ENCODE measurements at places on chromosomes 2 and 18.

DNA sequence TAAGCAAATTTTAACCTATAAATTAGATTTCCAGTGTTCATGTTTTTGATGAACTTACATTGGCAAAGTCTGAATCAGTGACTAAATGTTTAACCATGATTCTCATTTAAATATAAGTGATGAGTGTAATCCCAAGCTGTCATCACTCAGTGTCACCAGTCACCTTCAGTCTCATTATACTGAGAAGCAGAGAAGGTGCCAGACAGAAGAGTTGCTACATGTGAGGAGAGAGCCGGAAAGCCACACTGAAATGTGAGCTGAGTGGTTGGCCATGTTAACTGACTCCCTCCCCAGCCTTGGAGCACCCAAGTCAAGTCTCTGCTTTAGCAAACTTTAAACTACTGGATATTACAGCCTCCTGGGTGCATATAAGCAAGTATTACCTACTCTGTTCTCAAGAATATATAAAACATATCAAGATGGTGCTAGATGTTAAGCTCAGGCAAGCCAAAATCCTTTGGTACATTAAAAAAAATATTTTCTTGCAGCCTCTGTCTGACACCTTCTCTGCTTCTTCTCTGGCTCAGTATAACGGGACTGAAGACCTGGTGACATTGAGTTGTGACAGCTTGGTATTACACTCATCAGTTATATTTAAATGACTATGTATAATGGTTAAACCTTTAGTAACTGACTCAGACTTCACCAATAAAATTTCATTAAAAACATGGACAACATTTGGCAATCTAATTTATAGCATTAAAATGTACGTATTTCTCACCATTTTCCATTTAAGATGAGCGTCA is 75.8 kb upstream of the MAP3K20 start:
- no peak for DNase-seq

- DNase-seq = no peak
Measured at GRCh38 chr2:100971221-100971620, 30.9 kb upstream of the RPL31 start.

DNA sequence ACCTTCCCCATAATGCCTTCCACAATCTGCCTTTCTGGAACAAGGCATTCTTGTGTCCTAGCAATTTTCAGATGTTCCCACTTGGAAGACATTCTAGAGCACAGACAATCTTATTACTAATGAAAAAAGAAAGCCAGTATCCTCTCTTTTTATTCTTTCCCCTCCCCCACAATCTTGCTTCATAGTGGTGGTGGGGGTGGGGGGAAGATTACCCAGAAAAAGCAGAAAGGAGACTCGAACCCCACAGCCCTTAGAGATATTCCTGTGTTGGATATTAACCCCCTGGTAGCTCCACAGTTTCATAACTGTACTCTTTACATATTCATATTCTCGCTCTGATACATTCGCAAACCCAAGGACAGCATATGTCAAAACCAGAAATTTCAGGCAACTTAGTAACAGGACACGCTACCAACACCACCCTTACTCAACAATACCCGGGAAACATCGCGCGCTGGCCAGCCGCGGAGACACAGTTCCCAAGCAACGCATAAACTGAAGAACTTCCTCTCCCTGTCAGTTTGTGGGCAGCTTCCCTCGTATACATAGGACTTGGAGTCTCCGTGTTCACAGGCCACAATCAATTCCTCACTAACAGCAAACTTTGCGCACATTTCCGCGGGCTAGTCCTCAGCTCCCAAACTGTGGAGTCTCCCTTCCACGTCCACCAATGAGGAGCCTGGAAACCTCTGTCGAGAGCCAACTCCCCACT is 793 bp downstream of the NR4A2 start:
- peak; percentile 72 for DNase-seq

DNA sequence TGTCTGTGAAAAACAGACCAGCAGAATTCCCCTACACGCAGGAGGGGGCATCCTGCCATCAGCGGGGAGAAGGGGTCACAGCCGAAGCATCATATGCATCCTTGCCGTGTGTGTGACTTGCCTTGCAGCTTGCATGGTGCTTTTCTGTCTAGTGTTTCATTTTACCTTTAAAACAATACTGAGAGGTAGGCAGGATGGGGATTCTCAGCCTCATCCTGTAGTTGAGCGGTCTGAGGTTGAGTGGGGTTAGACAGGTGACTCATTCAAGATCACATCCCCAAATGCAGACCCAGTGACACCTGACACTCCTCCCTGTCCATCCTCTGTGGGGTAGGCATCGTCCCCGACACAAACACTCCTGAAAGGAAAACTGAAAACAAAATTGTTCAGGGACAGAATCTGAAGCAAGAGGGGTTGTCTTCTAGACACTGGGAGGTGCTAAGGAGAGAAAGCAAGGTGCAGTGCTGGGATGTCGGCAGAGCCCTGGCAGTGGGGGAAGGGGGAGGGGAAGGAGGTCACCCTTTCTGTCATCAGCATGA is 7.9 kb downstream of the ARL4C start:
- no peak for DNase-seq

DNA sequence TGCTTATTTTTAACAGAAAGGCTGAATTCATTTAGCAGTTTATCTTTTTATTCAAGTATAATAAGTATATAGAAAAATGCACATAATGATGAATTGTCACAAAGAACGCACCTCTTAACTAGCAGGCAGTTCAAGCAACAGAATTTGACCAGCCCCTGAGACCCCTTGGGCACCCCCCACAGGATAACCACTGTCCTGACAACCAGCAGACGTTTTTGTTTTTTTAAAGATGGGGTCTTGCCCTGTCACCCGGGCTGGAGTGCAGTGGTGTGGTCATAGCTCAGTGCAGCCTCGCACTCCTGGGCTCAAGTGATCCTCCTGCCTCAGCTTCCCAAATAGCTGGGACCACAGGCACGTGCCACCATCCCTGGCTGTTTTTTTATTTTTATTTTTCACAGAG is 14.0 kb downstream of the PRELID3A start:
- peak; percentile 22 for DNase-seq

DNA sequence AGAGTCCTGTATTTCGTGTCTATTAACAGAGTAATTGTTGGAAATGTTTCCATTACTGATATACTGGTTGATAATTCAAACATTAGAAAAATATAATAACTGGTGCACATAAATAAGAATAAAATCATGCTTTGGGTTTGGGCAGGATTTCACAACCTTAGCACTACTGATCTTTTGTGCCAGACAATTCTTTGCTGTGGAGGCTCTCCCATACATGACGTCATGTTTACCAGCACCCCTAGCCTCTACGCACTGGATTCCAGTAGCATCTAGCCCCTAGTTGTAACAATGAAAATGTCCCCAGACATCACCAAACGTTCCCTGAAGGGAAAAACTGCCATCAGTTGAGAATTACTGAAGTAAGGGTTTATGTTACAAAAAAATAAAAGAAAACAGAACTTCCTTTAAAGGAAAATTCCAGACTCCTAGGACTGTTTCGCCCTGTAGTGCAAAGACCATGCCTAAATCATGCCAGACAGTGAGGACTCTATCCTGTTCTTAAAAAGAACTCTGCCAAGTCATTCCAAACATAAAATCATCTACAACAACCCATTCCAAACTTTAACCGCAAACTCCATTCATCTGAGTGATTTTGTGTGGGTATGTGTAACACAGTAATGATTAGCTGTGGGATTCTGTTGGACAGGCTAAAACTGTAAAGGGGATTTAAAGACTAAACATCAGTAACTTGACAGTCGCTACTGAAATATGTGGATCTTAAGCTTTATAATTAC is 313.4 kb upstream of the CCDC68 start:
- DNase-seq = no peak

DNA sequence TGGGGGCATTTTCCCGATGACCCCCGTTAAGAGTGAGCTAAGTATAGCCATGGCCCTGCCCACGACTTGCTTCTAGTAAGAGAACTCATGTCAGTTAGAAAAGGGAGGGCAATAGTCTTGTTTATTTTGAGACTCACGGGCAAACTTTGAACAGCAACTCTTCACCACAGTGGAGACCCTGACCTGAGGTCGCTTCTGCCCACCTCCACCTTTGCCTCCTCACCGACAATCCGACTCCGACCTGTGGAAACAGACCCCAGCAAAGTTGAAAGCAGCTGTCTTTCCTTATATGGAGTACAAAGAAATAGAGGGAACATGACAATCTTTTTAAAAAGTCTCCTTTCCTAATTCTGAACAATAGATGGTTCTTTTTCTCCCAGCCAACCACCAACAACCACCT is 155.0 kb upstream of the GCFC2 start:
- no peak for DNase-seq

GRCh38 chr2:168895771-168896170 is 5.3 kb upstream of the G6PC2 start:
- DNase-seq = no peak

Measured in hematopoietic multipotent progenitor cell treated with erythropoietin and hydrocortisone succinate and interleukin-3 and kit ligand, for 6 days (in vitro differentiated cells).